Chondrocyte (in vitro differentiated cells): ENCODE measurements at places on chromosomes 1 and 21.

DNA sequence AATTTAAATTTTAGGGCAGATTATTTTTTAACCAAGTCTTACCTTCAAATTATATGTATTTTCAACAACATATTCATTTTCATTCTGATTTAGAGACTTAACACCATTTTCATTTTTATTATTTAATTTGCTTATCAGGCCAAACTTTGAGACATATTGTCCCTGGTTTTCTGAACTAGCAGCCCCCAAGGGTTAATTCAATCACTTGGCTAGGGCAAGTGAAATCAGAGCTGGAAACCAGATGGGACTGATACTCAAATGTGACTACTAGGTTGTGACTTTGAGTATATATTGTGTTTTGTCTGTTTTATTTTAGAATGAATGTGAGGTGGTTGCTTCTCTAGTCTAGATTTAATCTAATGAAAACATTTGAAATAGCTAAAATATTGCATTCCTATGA lies 198.9 kb upstream of the PTGFR start:
- DNase-seq: no peak

DNA sequence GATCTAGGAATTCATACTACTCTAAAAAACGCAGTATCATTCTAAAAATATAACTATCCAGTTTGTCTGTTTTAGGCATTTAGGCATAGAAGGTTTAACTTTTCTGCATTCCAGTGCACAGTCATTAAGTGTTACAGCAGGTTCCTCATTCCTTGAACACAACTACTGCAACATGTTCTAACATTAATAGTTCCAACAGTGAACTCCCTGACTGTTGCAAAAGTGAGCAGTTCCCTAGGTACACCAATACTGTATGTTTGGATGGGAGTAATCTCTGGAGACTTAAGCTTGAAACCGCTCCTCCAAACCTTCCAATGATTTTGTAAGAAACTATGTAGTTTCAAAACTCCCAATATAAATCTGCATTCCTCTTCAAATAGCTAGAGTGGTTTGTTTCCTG lies 46.2 kb downstream of the UCHL5 start:
- DNase-seq: no peak

- DNase-seq: no peak
Measured at GRCh38 chr1:19424651-19425570, 60.4 kb downstream of the CAPZB start.

GRCh38 chr1:91884459-91885212 lies 1.3 kb downstream of the TGFBR3 start:
- DNase-seq: no peak

GRCh38 chr1:167926486-167926997 lies 9.9 kb upstream of the DCAF6 start:
- no peak for DNase-seq

DNA sequence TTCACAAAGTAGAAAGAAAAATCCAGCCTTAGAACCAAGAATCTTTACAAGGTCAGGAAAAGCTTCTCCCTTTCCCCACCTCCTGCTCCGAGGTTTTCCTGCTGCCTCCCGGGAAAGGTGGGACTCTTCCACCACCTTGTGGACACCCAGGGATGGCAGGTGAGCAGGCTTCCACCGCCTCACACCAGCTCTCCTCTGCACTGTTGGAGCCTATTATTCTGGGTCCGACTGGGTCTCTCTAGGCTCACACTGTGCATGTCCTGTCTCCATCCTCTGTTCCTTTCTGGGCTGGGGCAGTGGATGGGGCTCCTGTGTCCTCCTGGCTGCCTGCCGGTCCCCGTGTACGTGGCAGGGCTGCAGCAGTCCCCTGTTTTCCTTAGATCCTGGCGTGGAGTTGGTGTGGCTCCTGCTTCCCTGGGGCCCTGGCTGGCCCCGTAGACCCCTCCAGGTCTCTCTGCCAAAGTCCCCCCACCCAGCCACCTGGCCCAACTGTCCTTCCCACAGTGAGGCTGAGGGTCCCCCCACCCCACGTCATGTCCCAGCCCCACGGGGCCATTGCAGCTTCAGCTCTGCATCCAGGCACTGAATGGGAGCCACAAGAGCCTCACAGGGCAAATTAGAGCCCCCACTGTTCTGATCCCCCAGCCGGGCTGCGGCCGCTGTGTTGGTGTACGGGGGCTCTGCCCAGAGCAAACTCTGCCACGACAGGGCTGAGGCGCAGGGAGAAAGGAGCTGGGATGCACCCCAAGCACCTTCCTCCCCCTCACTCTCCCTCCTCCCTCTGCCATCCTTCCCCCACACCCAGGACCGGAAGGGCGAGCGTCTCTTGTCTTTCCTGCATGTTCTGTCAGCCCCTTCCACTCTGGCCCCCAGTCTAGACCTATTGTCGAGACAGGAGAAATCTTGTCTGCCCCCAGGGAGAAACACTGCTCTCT lies 3.3 kb upstream of the SLC45A1 start:
- no peak for DNase-seq

DNA sequence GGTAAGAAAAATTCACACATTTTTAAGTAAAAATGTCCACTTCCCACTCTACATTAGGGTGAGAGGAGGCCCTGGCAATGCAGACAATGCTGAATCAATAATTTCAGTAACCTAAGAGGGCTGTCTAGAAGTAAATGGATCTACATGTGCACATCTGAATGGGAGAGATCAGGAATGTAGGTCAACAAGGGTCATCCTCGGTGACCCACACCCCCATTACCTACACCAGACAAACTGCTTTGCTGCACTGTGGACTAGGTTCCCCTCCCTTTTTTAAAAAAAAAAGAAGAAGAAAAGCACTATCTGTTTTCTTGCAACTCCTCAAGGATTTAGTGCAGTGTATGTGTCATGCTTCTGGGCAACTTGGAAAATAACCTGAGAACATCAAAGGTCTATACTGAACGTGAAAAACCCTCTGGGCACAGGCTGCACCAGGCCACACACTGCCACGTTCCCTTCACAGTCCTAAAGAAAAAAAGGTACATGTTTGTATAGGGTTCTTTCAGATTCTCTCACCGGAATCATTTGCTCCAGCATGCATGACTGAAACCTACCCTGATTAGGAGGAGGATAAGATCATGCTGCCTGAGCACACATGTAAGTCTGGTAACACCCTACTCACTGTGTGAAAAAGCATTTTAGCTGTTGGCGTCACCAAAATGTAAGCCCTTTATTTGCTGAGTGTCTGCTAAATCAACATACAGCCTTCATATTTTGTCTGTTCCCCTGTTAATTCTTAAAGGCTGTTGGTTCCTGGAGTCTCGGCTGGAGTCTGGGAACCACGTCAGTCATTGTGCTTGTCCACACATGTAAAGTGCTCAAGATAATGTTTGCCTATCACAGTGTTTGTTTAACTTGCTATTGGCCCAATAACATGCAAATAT lies 341.0 kb downstream of the SMYD3 start:
- DNase-seq: no peak

DNA sequence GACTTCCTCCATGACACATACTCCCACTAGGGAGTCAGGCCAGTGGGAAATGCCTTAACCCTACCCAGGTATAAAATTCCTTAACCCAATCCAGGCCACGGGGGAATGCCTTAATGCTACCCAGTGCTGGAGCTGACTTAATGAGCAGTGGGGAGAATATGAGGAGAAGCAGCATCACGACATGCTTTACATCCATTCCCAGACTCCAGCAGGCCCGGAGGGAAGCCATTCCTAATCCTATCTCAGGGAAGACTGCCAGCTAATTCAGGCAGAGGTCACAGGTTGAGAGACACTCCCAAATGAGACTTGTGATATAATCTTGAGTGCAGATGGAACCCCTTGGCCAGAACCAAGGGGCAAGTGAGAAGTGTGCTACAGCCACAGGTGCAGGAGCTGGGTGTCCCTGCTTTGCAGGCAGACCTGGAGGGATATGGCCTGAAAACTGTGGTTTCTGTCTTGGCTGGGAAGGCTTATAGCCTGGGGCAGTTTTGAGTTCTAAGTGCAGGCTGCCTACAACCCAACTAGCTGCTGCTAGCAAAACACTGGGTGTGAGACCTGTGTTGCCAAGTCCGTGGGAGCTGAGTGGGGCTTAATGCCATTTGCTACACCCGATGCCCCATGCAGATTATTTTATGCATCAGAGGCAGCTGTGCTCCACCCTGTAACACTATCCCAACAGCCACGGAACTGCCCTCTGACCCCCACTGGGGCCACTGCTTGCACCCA lies 45.1 kb upstream of the GUCA2A start:
- DNase-seq: no peak

DNA sequence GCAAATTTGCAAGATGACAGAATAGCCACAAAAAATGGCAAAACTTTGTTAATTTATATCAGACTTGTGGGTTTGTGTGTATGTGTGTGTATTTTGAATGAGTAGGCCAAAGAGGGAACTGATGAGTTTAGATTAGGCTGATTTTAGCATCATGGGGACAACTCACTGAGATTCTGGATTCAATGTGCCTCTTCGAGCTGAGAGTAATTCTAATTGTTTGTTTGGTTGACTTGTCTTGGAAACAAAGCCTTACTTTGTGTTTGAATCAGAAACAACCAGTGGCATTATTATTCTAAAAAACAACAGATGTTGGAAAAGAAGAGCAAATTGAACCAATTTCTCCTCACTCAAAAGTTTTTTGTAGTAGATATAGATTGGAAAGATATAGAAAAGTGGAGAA lies 40.5 kb upstream of the C21orf91 start:
- DNase-seq: no peak

DNA sequence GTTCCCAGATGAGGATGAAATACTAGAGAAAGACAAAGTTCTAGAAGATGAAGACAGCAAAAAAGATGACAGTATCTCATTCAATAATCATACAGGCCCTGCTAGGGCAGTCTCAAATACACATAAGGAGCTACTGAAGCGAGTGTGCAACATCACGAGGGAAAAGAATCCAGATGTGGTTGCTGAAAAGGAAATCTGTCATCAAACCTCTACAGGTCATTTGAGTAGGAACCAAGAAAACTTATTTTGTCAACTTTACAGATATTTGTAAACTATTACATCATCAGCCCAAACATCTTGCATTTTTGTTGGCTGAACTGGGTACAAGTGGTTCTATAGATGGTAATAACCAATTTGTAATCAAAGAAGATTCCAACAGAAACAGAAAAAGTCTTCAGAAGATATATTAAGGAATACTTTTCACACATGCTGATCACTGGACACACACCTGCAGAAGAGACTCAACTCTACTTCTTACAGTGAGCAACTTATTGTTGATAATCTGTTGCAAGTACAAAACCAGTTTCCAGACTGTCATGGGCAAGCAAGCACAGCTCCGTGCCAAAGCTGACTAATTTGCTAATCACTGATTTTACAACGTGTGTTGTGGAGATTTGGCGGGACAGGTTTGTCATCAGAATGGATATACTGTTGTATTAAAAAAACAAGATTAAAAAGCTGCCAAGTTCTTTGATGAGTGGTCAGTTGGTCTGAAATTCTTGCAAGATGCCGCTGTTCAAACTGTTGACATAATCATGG lies 42.1 kb downstream of the TRIM33 start:
- DNase-seq: no peak

DNA sequence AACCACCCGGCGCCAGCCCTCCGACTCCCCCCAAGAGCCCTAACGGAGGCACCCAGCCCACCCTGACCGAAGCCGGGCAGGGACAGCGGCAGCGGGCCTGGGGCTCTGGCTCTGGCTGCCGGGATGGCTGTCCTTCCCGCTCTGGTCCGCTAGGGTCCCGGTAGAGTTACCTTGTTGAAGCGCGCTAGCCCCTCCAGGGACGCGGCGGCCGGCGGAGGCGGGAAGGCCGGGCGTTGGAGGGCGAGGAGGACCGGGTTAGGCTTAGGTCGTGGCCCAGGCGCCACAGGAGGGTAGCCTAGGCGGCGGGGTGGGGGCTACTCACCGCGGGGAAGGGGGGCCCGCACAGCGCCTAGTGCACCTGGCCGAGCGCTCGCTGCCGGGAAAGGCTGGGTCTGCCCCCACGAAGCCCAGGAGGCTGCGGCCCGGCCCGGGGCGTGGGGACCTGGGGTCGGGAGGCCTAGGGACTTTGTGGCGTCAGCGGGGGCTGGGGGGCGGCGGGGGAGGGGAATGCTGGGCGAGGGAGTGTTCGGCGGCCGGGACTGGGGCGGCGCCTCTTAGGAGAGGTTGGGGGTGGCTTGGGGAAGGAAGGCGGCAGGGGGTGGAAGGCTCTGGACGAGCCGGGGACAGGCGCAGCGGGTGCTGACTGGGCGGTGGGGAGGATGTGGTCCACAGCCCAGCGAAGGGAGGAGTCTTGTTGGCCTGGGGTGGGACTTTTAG lies at the start of gene TRIM17:
TRIM17 (minus strand) TSS at position 645 of the 717 bp plus-strand sequence. CDS start 1,789 bp downstream, outside the sequence.
- DNase-seq: peak; percentile 79

DNA sequence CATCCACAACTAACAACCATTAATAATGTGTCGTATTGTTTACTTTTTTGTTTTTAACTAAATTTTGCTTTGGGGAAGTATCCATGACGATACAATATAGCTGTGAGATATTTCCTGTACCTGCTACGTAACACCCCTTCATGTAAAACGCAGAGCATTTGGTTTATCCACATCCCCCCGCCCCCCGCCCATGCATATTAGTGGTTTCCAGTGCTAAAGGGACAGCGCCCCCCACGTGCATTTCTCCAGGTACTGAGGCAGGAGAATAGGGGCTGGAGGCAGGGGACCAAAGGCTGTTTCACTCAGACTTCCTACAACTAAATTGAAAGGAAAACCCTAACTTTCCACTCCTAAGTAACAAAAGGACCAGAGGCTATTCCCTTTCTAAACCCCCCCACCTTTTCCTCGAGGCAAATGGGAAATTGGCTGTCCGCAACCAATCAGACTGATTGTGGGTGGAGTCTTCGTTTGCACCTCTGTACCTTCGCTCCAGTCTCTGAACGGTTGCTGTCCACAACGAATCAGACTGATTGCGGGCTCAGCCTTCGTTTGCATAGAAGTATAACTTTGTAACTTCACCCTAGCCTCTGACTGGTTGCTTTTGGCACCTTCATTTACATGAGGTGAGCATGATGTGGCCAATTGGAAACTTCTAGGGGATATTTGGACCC lies 12.2 kb upstream of the RIPK4 start:
- no peak for DNase-seq

DNA sequence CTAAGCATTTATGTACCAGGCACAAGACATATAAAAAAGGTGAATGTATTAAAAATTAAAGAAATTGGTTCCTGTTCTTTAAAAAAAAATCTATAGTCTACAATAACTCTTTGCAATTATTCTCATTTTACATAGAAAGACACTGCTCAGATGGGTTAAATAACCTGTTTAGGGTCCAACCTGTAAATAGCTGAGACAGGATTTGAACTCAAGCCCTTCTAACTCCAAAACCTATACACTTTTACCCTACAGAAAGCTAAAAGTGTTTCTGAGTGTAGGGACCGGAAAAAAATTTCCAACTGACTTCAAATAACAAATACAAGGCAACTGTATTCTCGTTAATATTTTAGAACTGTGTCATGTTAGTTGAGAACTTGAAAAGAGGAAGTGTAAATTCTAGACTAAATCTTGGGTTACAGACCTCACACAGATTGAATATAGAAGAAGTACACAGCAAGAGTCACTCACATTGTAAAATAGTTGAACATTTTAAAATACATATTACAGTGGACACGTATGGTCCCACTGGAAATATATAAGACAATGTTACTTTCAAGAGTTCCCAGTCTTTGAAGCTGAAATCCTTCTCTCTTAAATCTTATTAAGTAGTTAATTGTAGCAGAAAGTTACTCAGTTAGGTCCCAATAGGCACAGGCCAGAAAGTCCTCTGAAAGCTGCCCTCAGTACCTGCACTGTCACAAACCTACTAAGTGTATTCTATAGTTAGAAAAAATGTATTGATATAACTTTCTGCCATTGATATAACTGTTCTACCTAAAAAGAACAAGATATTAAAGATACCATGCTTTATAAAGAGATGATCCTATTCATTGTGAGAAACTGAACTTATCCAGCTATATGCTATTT lies 7.3 kb downstream of the EDEM3 start:
- no peak for DNase-seq
